ENCODE measurements at places on chromosomes 7 and 10.

DNA sequence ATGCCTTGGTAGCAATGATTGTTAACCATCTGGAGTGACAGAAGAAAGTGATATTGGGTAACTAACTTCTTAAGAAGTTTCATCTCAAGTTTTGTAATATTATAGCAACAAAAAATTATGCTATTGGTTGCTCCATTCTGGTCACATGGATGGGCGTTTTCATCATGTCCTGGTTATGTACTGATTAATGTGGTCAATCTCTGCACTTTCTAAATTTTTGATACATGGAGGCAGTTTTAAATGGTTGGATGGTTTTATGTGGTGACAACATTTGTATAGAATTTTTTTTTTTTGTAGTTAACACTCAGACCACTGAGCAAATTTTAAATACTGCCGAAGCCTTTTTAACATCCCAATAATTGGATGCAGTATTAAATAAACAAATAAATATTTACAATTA, 55.2 kb upstream of the CCAR1 start:
- DNase-seq, result no peak

DNA sequence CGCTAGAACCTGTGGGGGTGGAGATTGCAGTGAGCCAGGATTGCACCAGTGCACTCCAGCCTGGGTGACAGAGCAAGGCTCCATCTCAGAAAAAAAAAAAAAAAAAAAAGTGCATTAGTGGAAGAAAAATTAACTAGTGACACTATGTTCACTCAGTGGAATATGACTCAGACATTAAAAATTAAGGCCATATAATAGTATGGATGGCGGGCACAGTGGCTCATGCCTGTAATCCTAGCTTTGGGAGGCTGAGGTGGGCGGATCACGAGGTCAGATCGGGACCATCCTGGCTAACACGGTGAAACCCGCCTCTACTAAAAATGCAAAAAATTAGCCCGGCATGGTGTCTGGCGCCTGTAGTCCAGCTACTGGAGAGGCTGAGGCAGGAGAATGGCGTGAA, 3.4 kb downstream of the PHYH start:
- no peak for DNase-seq

- no peak for DNase-seq
Observed at GRCh38 chr7:24715171-24715570, 42.1 kb downstream of the GSDME start.

DNA sequence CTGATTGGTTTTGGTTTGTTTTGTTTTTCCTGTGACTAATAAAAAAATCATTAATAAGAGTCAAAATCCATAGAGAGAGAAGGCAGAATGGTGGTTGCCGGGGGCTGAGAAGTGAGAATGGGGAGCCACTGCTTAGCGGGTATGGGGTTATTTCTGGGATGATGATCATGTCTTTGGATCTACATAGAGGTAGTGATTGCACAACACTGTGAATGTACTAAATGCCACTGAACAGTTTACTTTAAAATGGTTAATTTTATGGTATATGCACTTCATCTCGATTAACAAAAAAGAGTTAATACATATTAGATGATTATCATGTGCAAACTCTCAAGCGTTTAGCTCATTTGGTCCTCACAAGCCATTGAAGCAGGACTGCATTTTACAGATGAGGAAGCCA, 342.9 kb downstream of the ELMO1 start:
- DNase-seq, result no peak

DNA sequence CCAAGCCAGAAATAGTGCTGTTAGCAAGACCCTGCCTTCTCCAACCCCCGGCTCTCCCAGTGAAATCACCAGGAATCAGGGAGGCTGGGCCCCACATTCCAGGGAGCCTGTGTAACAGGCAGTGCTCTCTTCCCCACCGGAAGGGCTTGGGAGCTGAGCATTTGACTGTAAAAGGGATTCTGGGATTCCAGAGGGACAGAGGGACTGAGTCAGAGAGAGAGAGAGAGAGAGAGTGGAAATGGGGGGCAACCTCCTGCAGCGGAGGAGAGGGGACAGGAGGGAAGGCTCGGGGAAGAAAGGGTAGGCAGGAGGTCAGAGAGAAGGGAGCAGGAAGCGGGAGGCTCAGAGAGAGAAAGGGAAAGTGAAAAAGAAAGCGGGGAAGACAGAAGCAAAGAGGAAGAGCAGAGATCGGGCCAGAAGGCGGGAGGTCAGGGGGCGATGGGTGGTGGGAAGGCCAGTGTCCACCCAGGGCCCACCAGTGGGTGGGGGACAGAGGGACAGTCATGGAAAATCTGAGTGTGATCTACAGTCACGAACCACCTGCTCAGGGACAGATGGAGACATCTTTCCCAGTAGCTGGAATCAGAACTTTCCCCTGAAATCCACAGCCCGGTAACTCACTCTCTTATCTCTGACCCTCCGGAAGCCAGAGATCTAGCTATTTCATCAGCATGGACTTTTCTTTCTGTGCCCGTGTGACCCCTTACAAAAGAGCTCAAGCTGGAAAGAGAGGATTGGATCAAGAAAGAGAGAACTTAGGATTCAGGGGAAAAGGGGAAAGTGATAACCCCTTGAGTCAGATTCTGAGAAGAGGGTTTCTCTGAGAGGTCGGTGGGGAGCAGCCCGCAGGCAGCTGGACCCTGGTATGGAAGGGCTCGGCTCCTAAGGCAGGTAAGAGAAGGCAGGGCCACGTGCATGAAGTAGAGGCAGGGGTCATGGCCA, 4.6 kb upstream of the SERPINE1 start:
- no peak for DNase-seq

GRCh38 chr7:96484091-96484490, 162.2 kb upstream of the SLC25A13 start:
- DNase-seq, result no peak

DNA sequence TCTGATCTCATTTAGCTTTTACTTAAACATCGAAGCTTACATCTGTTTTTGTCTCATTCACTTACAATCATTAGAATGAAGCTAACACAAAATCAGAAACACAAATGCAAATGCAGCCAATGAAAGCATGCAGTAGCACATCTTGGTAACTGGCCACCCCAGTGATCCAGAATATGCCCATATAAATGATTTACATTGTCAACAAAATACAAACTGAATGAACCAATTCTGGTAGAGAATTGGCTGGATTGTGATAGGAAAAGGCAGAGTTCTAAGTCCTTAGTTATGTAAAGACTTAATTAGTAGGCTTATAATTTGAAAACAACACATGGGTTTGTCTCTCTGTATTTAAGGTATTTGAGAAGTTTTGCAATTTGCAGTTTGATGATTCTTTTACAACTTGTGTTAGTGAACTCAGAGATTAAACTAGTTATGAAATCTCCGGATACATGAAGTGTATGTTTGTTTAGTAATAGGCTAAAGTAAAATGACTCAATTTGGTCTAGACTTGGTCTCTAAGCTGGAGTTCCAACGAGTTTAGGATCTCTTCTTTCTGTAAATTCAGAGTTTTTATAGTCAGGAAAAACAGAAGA, 21.2 kb downstream of the TECTB start:
- no peak for DNase-seq

DNA sequence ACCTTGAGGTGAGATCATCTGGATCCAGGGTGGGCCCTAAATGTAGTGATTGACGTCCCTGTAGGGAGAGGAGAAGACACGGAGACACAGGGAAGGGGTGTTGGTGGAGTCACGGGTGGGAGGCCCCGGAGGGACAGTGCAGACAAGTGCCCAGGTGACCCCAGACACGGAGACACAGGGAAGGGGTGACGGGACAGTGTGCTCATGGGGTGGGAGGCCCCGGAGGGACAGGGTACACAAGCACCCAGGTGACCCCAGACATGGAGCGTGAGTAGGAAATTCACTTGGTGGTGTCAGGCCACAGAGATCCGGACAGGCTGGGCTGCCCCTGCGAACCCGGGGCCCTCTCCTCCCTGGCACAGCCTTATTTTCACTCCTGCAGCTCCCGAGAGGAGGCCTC, 176.9 kb downstream of the PTPRN2 start:
- no peak for DNase-seq

DNA sequence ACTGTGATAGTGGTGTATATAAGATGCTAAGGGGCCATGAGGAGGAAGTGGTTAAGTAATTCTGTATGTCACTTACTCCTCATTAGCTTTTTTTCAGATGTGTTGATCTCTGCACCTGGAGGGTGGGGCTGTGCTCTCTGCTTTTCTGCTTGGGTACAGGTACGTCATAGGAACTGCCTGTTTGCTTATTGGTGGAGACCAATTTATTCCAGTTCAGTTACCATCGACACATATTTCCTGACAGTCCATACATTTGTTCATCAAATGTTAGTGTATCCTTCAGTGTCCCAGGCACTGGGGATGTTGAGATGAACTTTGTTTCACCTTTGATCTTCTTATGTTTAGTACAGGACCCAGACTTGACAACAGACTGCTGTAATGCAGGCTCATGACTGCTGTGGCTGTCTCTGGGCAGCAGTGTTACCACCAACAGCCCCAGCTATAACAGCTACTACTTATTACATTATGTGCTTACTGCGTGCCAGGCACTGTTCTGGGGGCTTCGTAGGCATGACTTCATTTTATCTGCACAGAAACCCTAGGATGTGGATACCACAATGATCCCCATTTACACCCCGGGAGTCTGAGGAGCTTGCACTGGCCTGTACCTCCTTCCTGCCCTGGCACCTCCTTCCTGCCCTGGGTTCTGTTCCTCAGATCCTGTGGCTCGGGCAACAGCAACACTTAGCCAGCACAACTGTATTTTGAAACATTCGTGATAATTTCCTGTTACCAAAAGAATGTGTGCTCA, 87.4 kb downstream of the BUB3 start:
- DNase-seq, result no peak

DNA sequence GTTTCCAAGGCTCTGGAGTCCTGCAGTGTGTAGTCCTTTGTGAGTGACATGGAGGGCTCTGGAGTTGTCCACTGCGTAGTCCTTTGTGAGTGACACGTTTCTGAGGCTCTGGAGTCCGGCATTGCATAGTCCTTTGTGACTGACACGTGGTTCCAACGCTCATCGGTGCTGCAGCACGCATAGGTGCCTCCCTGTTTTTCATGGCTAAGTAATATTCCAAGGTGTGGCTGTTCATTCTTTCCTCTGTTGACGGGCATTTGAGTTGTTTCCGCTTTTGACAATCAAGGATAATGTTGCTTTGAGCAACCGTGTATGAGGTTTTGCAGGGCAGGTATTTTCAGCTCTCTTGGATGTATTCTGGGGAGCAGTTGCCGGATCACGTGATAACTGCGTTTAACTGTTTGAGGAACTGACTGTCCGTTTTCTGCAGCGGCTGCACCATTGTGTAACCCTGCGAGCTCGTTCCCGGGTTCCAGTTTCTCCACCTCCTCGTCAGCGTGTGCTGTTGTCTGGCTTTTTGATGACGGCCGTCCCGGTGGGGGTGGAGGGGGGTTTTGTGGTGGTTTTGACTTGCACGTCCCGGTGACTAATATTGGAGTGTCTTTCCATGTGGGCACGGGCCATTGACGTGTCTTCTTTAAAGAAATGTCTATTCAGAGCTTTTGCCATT, 21.1 kb downstream of the FAM20C start:
- no peak for DNase-seq

DNA sequence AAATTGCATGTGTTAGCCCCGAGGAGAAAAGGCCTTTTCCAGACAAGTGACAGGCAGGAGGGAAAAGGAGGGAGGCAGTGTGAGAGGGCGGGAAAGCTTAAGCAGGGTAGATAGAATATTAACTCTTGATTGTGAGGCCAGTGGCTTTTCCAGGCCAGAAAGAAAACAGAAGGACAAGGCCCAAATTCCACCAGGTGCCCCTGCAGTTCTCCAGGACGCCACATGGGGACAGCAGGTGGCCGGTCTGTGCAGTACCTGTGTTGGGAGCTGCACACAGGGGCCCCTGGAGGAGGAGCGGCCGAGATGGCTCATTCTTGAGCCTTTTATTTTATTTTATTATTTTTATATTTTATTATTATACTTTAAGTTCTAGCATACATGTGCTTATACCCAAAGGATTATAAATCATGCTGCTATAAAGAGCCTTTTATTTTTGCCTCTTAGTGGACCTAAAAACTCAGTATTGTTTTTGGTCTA, 141.3 kb upstream of the KLF14 start:
- DNase-seq, result no peak

GRCh38 chr10:132363921-132364593, 32.1 kb downstream of the LRRC27 start:
- no peak for DNase-seq

DNA sequence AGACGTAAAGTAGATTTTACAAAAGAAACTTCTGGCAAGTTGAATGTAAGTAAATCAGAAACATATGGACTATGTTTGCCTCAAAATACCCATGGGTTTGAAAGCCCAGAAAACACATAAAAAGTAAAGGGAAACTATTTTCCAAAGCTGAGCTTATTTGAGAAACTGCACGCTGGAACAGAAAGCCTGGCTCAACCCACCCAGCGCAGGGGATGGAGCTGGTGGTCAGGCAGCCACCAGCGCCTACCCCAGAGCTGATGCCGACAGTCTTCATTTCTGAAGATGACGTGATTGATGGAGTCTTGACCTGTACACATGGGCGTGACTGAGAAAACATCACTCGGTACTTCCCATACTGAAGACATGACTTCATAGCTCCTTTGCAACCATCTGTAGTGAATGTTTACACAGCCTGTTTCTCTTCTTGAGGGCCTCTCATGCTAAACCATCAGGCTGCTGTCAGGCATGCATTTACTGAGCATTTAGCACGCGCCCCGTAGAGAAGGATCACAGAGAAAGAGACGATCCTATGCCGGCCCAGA, 232.6 kb upstream of the AUTS2 start:
- peak; percentile 22 for DNase-seq

DNA sequence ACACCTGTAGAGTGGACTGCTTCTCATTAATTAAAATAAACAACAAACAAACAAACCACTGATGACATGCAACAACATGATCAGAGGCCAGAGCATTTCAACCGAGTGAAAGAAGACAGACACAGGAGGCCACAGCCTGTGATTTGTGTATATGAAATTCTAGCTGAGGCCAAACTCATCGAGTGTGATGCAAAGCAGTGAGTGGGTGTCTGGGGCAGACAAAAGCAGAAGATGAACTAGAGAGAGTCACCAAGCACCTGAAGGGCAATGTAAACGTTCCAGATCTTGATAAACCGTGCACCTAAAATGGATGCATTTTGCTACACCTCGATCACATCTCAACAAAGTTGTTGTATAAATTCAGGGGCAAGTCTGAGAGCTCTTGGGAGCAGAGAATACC, 108.4 kb downstream of the KLF6 start:
- no peak for DNase-seq
